Stimulated activated CD4-positive, alpha-beta T cell treated with anti-CD3 and anti-CD28 coated beads, TNF-alpha, amount 100 ng/mL, for 48 hours (primary cell): ENCODE measurements at places on chromosomes 7 and 10.

GRCh38 chr7:43625980-43626379, 43.1 kb downstream of the STK17A start:
- DNase-seq, result no peak

DNA sequence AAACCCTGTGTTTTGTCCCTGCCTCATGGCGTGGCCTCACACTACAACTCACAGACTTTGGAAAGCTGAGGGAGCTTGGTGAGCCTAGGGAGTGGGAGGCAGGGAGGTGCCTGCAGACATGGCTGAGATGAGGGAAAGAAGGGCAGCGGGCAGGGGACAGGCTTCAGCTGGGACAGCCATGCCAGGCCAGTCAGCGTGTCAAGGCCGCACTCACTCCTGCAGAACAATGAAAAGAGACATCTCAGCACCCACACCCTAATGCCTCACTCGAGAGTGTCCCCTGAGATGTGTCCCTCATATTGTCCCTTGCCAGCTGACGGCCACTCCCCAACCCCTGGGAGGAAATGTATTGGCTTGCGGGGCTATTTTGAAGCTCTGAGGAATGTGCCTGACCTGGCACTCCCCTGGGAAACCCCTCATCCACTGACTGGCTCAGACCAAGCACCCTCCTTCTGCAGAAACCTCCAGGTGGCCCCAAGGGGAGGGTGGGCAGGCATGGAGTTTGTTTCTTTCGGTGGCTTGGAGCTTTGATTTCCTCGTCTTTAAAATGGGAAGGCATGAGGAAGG, 31.6 kb downstream of the SH3PXD2A start:
- DNase-seq, result no peak

GRCh38 chr7:36469236-36469635, 79.6 kb downstream of the ANLN start:
- DNase-seq, result no peak

DNA sequence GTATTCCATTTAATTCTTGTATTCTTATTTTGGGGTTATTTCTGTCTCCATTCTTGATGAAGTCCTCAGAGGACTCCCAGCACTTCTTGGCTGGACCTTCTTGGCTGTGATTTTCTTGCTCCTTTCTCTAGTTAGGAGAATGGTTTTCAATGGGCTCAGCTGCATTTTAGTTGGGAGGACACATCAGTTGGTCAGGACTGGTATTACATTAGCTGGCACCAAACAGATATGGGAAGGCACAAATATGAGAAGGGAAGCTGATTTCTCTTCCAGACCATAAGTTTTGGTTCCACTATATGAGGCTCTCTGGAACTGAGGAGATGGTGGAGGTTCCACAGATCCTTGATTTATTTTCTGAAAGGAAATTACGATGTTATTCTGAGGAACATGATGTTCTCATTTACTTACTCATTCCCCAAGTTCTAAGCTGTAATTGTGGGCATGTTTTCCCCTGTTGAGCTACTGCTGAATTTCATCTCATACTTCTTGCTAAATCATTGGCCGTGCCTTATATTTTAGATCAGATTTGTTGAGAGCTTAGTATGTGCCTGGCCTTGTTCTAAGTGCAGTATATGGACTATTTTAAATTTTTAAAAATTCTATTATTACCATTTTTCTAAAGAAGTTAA, 261.0 kb downstream of the THSD7A start:
- DNase-seq, result no peak

- no peak for DNase-seq
Observed at GRCh38 chr10:130747946-130748345, 563.6 kb downstream of the TCERG1L start.

GRCh38 chr7:102469351-102469971, 4.7 kb downstream of the LRWD1 start:
- DNase-seq, result no peak

GRCh38 chr10:91077549-91078071, 142.9 kb upstream of the PCGF5 start:
- DNase-seq, result no peak

DNA sequence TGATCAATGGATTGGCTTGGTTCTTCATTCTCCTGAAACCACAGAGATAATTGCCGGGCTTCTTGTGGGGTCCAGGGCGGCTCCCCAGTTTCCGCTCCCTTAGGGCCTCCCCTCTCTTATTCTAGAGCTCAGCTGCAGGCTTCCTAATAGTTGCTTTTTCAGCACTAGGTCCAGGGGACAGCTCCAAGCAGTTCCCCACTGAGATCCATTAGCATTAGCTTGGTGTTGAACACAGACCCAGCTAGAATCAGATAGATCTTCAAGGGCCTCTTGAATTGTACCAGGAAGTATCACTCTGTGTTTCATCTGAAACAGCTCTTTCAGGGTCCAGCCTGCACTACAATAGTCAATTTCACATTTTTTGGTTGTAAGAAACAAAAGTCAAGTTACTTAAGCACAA, 238.7 kb downstream of the SEC23IP start:
- no peak for DNase-seq

DNA sequence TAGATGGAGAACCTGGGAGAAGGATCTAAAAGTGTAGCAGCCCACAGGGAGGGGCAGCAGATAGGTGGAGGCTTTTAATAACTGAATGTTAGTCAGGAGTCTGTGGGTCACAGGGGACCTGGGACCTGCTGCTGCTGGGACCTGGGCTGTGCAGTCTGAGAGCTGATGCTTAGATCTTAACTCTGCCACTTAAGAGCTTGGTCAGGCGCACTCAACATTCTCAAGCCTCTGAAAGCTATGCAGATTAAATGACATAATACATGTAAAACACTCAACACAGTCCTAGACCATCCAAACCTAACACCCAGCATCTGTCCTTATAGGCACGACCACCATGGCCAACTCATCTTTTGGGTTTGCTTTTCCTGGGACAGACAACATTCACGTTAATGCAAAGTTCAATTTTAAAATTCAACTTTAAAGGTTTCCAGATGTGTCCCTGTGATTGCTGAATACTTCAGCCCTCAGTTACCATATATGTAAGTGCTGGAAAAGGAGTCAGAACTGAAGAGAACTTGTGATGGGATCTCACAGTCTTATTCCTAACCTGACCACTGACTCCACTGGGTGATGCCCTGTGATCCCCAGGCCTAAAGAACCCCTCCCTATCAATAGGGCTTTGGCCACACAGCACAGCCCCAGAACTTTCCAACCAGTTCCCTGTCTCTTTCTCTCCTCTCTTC, 321.0 kb downstream of the PLXNA4 start:
- no peak for DNase-seq

- DNase-seq, result no peak
Observed at GRCh38 chr10:54909165-54909564, 108.1 kb upstream of the PCDH15 start.

GRCh38 chr10:119355930-119356329, 148.6 kb downstream of the GRK5 start:
- DNase-seq, result no peak

GRCh38 chr7:1169409-1170368, 9.7 kb upstream of the ZFAND2A start:
- peak; percentile 98 for DNase-seq
